NCI-H526 treated with DMSO at 0.1 percent for 48 hours (cell line): ENCODE measurements at places on chromosomes 1 and 21.

- DNase-seq = no peak
Measured at GRCh38 chr1:116804736-116805135, 50.5 kb downstream of the CD2 start.

DNA sequence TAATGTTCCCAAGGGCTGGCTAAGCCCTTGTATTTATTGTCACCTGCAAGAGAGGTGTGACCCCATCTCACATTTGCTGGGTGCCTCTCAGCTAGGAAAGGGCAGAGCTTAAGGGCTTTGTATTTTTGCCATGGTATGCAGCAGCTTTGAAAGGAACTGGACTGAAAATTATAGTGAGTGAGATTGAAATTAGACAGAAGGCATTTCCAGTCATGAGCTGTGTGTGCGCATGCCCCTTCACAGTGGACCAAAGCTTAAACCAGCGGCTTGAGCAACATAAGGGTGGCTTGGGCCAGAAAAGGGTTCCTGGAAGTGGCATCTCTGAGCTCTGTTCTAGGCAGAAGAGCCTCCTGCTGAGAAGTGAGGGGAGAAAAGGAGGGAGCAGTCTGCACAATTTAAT is 19.8 kb downstream of the MYOG start:
- no peak for DNase-seq

DNA sequence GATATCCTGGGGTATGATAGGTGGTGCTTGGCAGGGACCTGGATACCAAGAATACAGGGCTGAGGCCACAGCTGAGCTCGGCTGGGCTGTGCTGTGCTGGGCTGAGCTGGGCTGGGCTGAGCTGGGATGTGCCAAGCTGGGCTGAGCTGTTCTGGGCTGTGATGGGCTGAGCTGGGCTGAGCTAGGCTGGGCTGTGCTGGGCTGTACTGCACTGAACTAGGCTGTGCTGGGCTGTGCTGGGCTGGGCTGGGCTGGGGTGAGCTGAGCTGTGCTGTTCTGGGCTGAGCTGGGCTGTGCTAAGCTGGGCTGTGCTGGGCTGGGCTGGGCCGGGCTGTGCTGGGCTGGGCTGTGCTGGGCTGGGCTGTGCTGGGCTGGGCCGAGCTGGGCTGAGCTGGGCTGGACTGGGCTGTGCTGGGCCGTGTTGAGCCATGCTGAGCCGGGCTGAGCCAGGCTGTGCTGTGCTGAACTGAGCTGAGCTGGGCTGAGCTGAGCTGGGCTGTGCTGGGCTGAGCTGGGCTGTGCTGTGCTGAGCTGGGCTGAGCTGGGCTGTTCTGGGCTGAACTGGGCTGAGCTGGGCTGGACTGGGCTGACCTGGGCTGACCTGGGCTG is 94.7 kb upstream of the ACTRT2 start:
- DNase-seq = no peak

- DNase-seq = no peak
Measured at GRCh38 chr1:203462878-203463277, 12.7 kb upstream of the PRELP start.
